Osteoblast (primary cell): ENCODE measurements at places on chromosomes 3 and 15.

GRCh38 chr15:66188464-66188863 lies 65.1 kb downstream of the MEGF11 start:
- DNase-seq = peak; percentile 39

GRCh38 chr15:76802411-76802810 lies 102.7 kb downstream of the SCAPER start:
- DNase-seq = no peak

- no peak for DNase-seq
Measured at GRCh38 chr3:28012830-28013229, 228.6 kb upstream of the CMC1 start.

- no peak for DNase-seq
Measured at GRCh38 chr3:110293660-110294059, 778.0 kb upstream of the NECTIN3 start.

DNA sequence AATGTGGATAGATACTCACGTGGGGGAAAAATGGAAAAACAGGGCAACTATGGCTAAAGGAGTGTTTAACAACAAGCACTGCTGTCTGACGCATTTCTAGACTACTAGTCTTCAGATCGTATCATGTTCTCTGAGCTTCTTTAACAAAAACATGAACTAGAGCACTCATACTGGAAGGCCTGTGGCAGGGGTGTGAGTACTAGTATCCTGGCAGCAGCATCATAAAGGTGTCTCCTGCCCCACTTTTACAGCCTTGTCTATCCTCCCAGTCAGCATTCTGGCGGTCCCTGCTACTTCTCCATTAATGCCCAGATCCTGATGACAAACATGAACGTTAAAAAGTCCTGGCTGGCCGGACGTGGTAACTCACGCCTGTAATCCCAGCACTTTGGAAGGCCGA lies 4.0 kb downstream of the FMN1 start:
- no peak for DNase-seq

DNA sequence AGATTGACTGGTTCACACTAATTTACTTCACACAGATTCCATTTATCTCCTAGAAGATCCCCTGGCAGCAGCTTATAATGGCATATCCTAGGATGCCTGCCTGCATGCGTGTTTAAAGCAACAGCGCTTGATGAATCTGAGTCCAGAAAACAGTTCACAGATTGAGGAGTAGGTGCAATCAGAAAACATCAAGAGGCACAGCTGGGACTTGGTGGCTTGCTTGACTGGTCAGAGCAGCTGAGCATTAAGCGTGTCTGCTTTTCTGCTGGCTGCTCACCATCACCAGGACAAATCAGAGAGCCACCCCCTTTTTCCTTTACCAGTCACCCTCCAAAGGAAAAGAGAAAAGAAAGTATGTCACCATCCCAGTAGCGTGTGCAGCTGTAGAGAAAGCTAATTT lies 223.6 kb downstream of the WDR72 start:
- DNase-seq = no peak
